HCT116 (cell line): ENCODE measurements at places on chromosomes 2 and 18. TPM values are rescaled to one million over a fixed set of nuclear protein-coding genes. Genes with fewer than 3 reads are reported as not detected.

DNA sequence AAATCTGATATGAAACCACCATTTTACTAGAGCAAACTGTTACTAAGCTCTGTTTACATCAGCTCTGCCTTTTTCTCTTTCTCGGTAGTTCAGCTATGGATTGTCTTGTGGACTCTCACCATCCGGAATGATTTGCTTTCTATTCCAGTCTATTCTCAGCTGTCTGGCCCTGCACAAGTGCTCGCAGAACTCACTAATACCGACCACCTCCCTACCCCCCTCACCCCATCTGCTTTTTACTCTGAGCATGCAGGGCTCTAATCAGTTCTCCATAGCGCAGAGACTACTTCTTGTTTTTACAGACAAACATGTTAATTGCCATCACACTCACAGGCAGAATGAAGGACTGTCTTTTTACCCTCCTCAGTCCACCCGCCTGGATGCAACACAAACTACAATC lies 180.7 kb upstream of the POU3F3 start:
- 0 out of 2 replicates have a peak, but pooled peaks cover 3% of the 10 kb centered on the region for H3K27me3 ChIP-seq
- no peaks in the 10 kb centered on the region for H3K36me3 ChIP-seq
- no peak overlapping the region for H3K4me3 ChIP-seq
- no peak overlapping the region for H3K27ac ChIP-seq
- H3K4me1 ChIP-seq = no peaks in the 10 kb centered on the region

DNA sequence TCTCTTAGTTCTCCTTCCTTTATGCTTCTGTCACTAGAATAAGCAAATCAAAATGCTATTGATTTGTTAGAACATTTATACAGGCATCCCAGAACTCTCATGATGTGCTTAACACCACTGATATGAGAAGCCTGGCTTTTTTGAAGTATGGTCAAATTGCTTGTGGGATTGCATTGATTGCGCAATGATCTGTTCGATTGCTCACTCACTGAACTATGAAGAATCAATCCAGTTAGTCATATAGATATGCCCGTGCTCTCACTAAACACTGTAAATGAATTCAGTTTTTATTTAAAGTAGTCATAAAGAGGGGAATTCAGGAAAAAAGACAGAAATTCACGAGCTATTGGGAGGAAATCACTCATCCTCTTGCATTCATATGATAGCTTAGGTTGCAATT lies 1237.8 kb downstream of the SUCLG1 start:
- H3K27me3 ChIP-seq = no peaks in the 10 kb centered on the region
- DNase-seq = no peak
- no peaks in the 10 kb centered on the region for H3K36me3 ChIP-seq
- no peak overlapping the region for H3K4me3 ChIP-seq
- no peak overlapping the region for H3K27ac ChIP-seq

- H3K36me3 ChIP-seq = no peaks in the 10 kb centered on the region
- no peaks in the 10 kb centered on the region for H3K27me3 ChIP-seq
- H3K4me1 ChIP-seq = no peaks in the 10 kb centered on the region
- DNase-seq = no peak
Observed at GRCh38 chr2:150903461-150903860, 358.2 kb downstream of the RBM43 start.

DNA sequence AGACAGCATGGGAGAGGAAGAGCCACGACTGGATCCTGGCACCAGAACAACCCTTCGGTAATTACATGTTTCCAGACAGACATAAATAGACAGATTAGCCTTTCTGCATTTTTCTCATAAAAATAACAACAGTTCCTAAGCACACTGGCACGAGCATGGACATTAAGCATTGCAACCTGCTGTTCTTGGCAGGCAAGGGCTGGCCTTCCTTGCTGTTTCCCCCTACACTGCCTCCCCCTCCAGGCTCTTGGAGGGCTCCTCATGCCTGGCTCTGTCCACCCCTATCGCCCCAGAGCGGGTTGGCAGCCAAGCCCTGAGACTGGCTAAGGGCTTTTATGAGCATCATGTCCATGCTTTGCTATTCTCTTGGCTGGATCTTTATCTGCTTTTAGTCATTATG lies 89.6 kb downstream of the TTC32 start:
- DNase-seq = no peak
- peaks cover 10% of the 10 kb centered on the region; the same call in 1 of the 2 replicates for H3K27me3 ChIP-seq
- no peak overlapping the region for H3K27ac ChIP-seq
- H3K4me1 ChIP-seq = no peaks in the 10 kb centered on the region
- no peak overlapping the region for H3K4me3 ChIP-seq

DNA sequence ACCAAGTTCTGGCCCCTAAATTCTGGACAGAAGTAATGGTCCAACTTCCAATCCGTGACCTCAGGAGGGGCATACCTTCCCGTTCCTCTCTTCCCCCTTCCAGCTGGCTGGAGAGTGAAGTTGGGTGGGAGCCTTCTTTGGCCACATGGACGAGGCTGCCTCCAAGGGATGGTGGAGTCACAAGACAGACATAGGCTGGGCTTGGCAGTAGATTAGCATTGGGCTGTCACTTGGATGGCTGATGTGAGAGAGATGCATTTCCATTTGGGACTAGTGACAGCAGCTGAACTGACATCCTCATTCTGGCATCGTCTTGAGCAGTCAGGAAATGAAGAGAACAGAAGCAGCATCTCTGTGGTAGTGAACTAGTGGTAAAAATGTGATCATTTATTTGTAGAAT lies 12.6 kb downstream of the NT5DC4 start:
- DNase-seq = no peak
- H3K4me1 ChIP-seq = peaks cover 21% of the 10 kb centered on the region
- no peak overlapping the region for H3K27ac ChIP-seq
- no peak overlapping the region for H3K4me3 ChIP-seq

GRCh38 chr2:98444436-98445176 lies at the start of gene INPP4A:
Gene INPP4A, plus strand, starts transcription at chr2:98444858. Its CDS starts 75,191 bp downstream, at chr2:98520049.
- peak within 1 kb of the TSS; percentile 69 for H3K4me3 ChIP-seq
- H3K27me3 ChIP-seq = no peaks in the 10 kb centered on the region
- peak; percentile 21 for DNase-seq

GRCh38 chr18:35267161-35267651 lies 22.8 kb downstream of the ZSCAN30 start:
- no peaks in the 10 kb centered on the region; the same call in 1 of the 2 replicates for H3K36me3 ChIP-seq
- H3K4me1 ChIP-seq = no peaks in the 10 kb centered on the region
- no peak overlapping the region for H3K4me3 ChIP-seq
- no peak for DNase-seq
- no peak overlapping the region for H3K27ac ChIP-seq
- no peaks in the 10 kb centered on the region for H3K27me3 ChIP-seq

GRCh38 chr2:220708366-220708765 lies 863.7 kb downstream of the EPHA4 start:
- H3K27me3 ChIP-seq = no peaks in the 10 kb centered on the region
- no peaks in the 10 kb centered on the region for H3K36me3 ChIP-seq
- no peak for DNase-seq
- no peaks in the 10 kb centered on the region for H3K4me1 ChIP-seq

GRCh38 chr18:28690836-28691495 lies 514.0 kb upstream of the CDH2 start:
- H3K4me1 ChIP-seq = no peaks in the 10 kb centered on the region
- no peaks in the 10 kb centered on the region for H3K36me3 ChIP-seq
- H3K27ac ChIP-seq = no peak overlapping the region
- no peaks in the 10 kb centered on the region for H3K27me3 ChIP-seq
- no peak overlapping the region for H3K4me3 ChIP-seq

GRCh38 chr2:223744580-223744979 lies 92.8 kb downstream of the AP1S3 start:
- H3K4me1 ChIP-seq = peaks cover 10% of the 10 kb centered on the region; the same call in 1 of the 2 replicates
- no peaks in the 10 kb centered on the region for H3K27me3 ChIP-seq
- H3K36me3 ChIP-seq = no peaks in the 10 kb centered on the region
- H3K4me3 ChIP-seq = no peak overlapping the region
- no peak for DNase-seq
- no peak overlapping the region for H3K27ac ChIP-seq

DNA sequence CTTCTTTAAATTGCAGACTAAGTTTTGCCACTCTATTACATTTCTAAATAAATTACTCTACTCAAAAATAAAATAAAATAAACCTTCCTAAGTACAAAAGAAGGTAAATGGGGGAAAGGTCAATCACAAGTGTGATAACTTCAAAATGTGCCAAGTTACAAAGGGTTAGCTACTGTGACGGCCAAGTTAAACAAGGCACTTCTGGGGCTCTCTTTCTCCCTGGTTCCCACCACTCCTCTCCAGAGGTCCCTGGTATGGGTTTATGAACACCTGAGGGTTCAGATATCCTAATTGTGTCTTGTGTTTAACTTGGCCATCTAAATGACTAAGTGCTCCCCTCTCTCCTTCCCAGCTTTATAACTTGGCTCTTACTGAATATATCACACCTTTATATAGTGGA lies 5.4 kb downstream of the ZNF521 start:
- peaks cover 9% of the 10 kb centered on the region for H3K27me3 ChIP-seq
- H3K27ac ChIP-seq = no peak overlapping the region
- peaks cover 4% of the 10 kb centered on the region; the same call in 1 of the 2 replicates for H3K4me1 ChIP-seq
- DNase-seq = no peak

- DNase-seq = no peak
- H3K36me3 ChIP-seq = no peaks in the 10 kb centered on the region
- no peak overlapping the region for H3K27ac ChIP-seq
- H3K4me3 ChIP-seq = no peak overlapping the region
- H3K27me3 ChIP-seq = no peaks in the 10 kb centered on the region
Observed at GRCh38 chr2:201248288-201248844, 12.0 kb upstream of the CASP8 start.

GRCh38 chr2:206064077-206064476 lies 21.9 kb downstream of the INO80D start:
- no peak for DNase-seq
- H3K36me3 ChIP-seq = no peaks in the 10 kb centered on the region
- H3K27me3 ChIP-seq = no peaks in the 10 kb centered on the region
- no peak overlapping the region for H3K4me3 ChIP-seq

DNA sequence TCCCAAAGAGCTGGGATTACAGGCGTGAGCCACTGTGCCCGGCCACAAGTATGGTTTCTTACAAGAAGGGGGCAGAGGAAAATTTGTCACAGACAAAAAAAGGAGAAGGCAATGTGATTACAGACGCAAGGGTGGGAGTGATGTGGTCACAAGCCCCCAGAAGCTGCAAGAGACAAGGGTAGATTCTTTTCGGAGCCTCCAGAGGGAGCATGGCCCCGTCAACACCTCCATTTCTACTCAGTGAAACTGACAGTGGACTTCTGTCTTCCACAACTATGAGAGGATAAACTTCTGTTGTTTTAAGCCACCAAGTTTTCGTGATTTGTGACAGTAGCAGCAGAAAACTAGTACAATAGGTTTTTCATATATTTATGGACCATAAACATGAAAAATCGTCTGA lies 2.1 kb upstream of the TCF7L1 start:
- DNase-seq = no peak
- H3K4me3 ChIP-seq = no peak overlapping the region
- no peaks in the 10 kb centered on the region for H3K36me3 ChIP-seq
- peaks cover 22% of the 10 kb centered on the region for H3K4me1 ChIP-seq
- no peak overlapping the region for H3K27ac ChIP-seq

DNA sequence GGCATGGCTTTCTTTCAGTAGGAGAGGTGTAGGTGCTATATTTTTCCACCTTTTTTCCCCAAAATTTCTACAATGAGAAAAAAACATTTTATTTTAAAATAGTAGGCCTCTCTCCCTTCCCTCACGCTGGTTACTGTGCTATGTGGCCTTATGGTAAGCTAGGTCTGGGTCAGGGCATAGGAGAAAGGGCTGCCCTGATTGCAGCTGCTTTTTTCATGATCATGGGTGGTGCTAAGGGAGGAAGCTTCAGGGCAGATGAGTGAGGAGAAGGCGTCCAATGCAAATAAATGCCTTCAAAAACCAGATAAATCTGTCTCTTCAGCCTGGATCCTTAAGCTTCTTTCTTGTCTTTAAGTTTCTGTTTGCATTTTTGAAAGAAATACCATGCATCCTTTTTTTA lies 246.4 kb downstream of the ALPK2 start:
- H3K27ac ChIP-seq = no peak overlapping the region
- no peaks in the 10 kb centered on the region for H3K27me3 ChIP-seq
- no peaks in the 10 kb centered on the region for H3K4me1 ChIP-seq
- H3K36me3 ChIP-seq = peaks cover 2% of the 10 kb centered on the region; the same call in 1 of the 2 replicates
- no peak for DNase-seq

- H3K36me3 ChIP-seq = peaks cover 10% of the 10 kb centered on the region; the same call in 1 of the 2 replicates
- H3K27me3 ChIP-seq = no peaks in the 10 kb centered on the region
- peak overlapping the region; percentile 83 for H3K4me3 ChIP-seq
- peaks cover 26% of the 10 kb centered on the region for H3K4me1 ChIP-seq
Observed at GRCh38 chr2:218216336-218216673, 684 bp upstream of the ARPC2 start.

GRCh38 chr2:43086451-43087221 lies 139.8 kb downstream of the ZFP36L2 start:
- H3K27me3 ChIP-seq = no peaks in the 10 kb centered on the region
- H3K4me1 ChIP-seq = no peaks in the 10 kb centered on the region
- no peak overlapping the region for H3K27ac ChIP-seq
- no peak overlapping the region for H3K4me3 ChIP-seq
- no peaks in the 10 kb centered on the region for H3K36me3 ChIP-seq

DNA sequence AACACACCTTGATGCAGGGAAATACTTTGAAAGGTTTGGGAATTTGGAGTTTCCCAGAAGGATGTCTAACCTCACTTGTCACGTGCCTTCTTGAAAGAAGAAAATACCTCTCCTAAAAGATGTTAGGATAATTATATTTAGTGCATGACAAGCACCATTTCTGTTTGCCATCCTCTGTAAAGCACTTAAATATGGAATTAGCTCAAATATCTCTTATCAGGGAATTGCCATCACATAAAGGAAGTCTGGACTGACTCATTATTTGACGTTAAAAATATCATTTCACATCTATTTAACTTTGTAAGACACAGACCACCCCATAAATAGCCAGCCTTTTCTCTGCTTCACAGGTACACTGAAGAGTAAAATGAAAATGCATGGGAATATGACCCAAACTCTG lies 140.1 kb downstream of the STK39 start:
- no peaks in the 10 kb centered on the region for H3K27me3 ChIP-seq
- peaks cover 30% of the 10 kb centered on the region for H3K36me3 ChIP-seq
- H3K27ac ChIP-seq = no peak overlapping the region
- H3K4me3 ChIP-seq = no peak overlapping the region
- H3K4me1 ChIP-seq = no peaks in the 10 kb centered on the region

Gene SERTAD2
- total RNA-seq = 80.1 TPM

Gene UGGT1
- 51.8 TPM for total RNA-seq

Gene CERKL
- total RNA-seq = 0.66 TPM

Gene MYCN
- not detected for total RNA-seq

Gene ALK
- not detected for total RNA-seq

Gene SLC4A5
- total RNA-seq = 0.91 TPM

Gene SETBP1
- total RNA-seq = 0.05 TPM

Gene CYP26B1
- total RNA-seq = 21.1 TPM

Gene ANKRD62
- 0.34 TPM for total RNA-seq

Gene KIDINS220
- total RNA-seq = 20.1 TPM
